ENCODE measurements at places on chromosomes 2 and 18.

DNA sequence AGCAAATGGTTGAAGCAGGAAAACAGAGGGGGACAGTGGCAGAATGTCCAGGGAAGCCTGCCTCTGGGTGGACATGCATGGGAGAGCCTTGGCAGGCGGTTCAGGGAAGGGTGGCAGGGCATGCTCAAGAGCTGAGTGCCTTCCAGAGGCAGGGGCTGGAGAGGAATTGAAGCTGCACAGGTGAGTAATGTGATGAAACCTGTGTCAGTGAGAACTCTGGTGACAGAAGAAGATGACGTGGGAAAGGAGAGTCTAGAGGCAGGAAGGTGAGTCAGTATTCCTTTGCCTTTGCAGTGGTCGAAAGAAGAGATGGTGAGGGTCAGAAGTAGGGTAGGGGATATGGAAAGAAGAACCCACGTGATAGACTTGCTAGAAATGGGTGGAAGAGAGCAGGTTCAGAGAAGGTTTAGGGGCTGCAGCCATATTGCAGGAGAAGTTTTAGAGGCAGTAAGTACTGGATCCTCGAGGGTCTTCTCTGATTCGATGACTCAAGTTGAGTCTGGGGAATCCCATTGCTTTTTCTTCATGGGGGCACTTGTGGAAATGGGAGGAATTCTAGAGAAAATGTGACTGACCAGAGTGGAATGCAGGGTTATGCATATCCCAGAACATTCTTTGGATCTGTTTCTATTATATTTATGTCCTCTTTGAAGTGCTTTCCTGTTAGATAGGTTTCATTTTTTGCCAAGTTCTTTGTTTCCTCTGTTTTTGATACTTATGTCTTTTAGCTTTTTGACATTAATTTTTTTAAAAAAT is 37.4 kb downstream of the TMEM87B start:
- no peak for DNase-seq

GRCh38 chr2:23688486-23689130 is 238.3 kb downstream of the ATAD2B start:
- DNase-seq = no peak

- DNase-seq = no peak
These were observed 206.1 kb downstream of the FAM210A start for GRCh38 chr18:13520306-13520705.

DNA sequence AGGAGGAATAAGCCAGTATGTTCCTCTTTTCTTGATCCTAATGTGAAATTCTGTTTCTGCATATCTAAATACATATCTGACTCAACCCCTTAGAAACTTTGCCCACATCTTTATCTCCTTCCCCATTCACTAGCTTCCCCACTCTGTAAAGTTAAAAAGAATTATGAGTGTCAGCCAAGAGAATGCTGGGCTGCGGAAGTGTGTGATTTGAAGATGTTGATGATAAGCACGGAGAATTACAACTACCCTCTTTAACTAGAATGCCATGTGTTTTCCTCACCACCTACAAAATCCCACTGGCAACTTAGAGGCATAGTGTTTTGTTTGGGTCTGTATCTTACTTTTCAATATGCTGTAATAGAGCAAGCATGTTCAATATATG is 490.4 kb upstream of the FANCL start:
- no peak for DNase-seq

GRCh38 chr2:106192752-106193689 is 1.1 kb downstream of the UXS1 start:
- DNase-seq = peak; percentile 53

- DNase-seq = no peak
These were observed 6.8 kb upstream of the CD207 start for GRCh38 chr2:70842401-70842800.

- DNase-seq = no peak
These were observed 1271.8 kb upstream of the CHAC2 start for GRCh38 chr2:52495816-52496215.

DNA sequence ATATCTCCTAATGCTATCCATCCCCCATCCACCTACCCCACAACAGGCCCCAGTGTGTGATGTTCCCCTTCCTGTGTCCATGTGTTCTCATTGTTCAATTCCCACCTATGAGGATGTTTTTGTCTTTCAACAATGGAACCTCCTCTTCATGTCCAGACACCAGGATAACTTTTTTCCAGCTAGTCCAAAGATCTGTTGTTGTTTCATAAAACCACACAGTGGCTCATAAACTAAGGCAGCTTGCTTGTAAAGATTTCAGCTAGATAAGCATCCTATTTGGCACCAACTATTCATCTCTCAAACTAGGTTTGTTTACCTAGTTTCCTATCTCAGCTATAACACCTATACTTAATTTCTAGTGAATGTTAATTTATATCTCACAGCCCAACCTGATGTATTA is 937.7 kb downstream of the TRIB2 start:
- no peak for DNase-seq

GRCh38 chr2:3348767-3349166 is 28.9 kb downstream of the EIPR1 start:
- no peak for DNase-seq

DNA sequence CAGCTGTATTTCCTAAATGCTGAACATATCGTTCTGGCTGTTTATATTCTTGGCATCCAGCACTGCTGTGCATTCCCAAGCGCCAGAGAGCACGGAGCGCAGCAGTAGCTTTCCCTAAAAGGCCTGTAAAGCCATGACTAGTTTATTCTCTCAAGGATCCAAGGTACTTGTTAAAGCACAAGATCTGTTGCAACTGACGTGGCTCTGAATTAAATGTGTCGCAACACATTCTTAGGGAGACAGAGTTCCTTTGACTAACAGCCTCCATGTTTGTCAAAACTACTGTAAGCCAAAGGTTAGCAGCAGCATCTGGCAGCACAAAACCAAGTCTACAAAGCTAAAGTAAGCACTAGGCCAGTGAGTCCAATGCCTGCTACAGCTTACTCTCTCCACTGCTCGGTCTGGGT is 188.6 kb upstream of the FN1 start:
- DNase-seq = no peak

- no peak for DNase-seq
These were observed 28.5 kb downstream of the DAPL1 start for GRCh38 chr2:158823486-158824237.

GRCh38 chr2:221818616-221819320 is 246.7 kb upstream of the EPHA4 start:
- no peak for DNase-seq

DNA sequence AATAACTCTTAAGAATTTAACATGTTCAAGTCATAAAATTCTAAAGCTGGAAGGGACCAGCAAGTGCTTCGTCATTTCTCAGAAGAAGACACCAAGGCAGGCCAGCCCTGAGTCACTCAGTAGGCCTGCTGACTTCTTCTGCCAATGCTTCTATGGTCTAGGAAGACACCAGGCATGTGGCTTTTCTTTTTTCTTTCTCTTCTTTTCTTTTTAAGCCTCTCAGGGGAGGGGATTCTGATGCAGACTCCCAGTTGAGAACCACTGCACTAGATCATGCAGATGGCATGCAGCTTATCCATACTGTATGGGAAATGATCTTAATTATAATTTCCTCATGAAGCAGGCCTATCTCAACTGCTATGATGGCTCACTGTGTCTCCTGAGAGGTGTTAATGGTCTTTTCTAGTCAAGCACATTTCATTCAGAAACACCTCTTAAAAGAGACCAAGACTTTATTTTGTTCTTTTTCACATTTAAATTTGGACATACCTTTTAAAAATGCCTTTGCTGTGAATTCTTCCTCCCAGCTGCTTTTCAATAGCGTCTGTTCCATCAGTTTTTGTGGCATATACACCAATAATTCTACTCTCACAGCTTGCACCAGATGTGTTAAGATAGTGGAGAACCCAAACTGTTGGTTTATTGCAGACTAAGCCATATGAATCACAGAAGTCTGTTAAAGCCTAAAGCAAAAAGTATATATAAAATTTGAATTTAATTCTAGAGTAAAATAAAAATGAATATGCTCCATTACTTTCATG is 11.3 kb downstream of the KCTD18 start:
- no peak for DNase-seq

DNA sequence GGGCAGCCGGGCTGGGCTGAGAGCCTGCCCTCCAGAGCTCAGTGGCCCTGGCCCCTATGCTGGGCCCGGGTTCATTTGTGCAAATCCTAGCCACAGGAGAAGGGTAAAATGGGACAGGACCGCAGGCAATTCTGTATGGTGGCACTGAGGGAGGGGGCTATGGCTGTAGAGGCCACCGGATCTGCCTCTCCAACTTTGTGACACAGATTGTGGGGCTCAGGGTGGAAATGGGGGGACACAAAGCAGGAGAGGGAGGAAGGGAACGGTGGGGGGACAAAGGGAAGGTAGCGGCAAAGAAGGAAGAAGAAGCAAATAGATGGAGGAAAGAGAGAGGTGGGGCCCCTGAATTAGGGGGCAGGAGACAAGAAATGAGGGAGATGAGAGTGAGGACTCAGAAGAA is 201.1 kb downstream of the SMAD2 start:
- no peak for DNase-seq

DNA sequence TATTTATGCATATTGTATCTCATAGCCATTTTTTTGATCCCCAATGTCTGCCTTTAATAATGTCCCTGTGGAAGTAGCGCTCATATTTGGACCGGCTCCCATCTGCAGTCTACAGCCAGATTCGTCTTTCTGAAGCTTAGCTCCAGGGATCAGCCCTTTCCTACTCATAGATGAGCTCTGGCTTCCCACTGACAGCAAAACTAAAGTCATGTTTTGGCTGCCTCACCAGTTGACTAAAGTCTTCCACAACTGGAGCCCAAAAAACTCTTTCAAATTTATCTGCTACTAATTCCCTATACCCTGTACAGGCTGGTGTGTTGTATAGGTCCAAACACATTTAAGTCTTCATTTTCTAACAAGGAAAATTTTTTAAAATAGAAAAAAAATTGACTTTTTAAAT is 294.2 kb upstream of the HNMT start:
- no peak for DNase-seq

DNA sequence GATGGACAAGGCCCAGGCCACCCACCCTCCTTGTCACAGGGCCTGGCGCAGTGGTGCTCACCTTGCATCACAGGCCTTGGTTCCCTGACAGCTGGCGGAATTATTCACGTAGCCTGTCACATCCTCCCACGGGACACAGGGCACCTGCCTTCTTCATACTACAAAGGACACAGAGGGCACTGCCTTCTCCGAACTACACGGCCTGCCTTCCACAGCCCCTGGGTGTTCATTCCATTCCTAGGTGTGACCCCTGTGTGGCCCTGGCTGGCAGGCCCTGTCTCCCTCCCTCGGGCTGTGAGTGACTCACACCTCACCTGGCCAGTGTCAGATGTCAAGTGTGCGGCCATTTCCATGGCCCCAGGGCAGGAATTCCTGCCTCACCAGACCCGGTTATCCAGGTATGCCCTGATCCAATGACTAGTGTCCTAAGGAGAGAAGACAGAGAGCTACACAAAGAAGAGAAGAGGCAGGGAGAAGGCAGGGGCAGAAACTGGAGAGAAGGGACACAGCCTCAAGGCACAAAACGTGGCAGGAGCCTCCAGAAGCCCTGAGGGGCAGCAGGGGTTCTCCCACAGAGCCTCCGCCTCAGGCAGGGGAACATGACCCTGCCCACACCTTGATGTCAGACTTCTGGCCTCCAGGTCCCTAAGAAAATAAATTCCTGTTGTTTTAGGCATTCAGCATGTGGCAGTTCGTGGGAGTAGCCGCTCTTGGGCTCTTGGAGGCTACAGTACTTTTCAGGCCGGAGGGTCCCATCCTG is 43.4 kb downstream of the MBP start:
- DNase-seq = peak; percentile 23

- no peak for DNase-seq
These were observed 52.9 kb downstream of the ANKRD12 start for GRCh38 chr18:9189491-9189890.

DNA sequence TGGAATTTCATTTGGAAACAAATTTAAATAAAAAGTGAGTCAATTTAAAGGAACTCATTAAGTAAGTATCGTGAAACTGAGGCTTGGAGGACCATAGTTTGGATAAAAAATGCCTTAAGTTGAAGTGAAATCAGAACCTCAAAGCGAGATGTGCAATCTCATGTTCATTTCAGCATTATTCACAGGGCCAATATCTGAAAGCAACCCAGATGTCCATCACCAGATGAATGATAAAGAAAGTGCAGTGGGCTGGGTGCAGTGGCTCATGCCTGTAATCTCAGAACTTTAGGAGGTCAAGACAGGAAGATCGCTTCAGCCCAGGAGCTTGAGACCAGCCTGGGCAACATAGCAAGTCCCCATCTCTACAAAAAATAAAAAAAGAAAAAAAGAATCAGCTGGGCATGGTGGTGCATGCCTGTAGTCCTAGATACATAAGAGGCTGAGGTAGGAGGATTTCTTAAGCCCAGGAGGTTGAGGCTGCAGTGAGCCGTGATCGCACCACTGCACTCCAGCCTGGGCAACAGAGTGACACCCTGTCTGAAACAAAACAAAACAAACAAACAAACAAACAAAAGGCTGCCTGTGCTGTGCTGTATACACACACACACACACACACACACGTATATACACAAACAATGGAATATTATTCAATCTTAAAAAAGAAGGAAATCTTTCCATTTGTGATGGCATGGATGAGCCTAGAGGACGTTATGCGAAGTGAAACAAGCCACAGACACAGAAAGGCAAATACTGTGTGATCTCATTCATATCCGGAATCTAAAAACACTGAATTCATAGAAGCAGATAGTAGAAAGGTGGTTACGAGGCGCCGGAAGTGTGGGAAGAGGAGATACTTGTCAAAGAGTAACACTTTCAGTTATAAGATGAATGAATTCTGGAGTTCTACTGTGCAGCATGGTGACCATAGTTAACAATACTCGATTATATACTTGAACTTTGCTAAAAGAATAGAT is 14.5 kb downstream of the SH3RF3 start:
- no peak for DNase-seq

GRCh38 chr2:71558300-71559051 is 105.1 kb downstream of the DYSF start:
- DNase-seq = no peak

- DNase-seq = no peak
These were observed 71.2 kb downstream of the HPCAL1 start for GRCh38 chr2:10373931-10374330.

- DNase-seq = no peak
These were observed 237.0 kb downstream of the ZNF407 start for GRCh38 chr18:74834424-74835309.

DNA sequence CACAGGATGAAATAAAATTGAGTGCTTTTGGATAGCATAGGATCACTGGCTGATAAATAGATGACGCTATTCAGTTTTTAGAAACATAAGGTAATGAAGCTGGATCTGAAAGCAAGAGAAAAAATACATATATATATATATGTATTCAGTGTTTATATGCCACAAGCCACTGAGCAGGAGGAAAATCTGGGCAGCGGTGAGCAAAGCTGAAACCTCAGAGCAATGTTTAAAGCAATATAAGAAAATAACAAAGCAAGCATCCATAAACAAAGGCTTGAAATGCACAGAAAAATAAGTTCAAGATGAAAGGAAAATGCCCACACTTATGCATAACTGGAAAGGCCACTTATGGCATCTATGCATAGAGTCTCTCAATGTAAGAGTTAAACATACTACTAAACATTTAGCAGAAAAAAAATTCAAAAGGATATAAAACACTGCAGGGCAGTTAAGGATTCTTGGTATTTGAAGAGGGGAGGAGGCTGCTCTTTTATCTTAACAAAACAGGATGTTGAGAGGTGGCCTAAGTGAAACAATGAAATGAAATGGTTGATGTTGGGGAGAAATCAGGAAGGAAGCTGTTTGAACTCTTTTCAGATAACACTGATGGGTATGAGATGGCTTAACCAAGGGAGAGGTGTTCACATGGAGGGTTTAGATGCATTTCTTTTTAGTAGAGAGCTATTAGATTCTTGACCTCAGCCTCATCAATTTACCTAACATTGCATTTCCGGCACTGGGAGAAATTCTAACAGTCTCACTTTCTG is 129.1 kb downstream of the ARHGAP15 start:
- DNase-seq = no peak

GRCh38 chr18:24080861-24081260 is 58.0 kb upstream of the CABYR start:
- no peak for DNase-seq

Measured in HuH-7.5 (cell line).